Activated CD4-positive, alpha-beta memory T cell treated with anti-CD3 and anti-CD28 coated beads for 36 hours (primary cell): ENCODE measurements at places on chromosomes 13 and 19. TPM values are rescaled to one million over a fixed set of nuclear protein-coding genes. Genes with fewer than 3 reads are reported as not detected.

DNA sequence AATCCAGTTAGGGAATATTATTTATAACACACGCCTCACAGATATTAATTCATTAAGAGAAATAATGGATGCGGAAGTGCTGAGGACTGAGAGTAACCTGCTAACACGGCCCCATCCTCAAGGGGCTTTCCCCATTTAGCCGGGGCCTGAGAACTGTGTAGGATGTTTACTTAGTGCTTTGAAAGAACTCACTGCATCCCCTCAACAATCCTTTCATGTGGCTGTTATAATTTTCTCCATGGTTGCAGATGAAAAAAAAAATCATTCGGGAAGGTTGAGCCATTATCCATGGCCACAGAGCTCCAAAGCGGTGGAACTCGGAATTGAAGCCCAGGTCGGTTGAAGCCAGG is 98.2 kb downstream of the ING1 start:
- no peak for DNase-seq
- peaks cover 8% of the 10 kb centered on the region for H3K4me1 ChIP-seq
- H3K27ac ChIP-seq = no peak overlapping the region
- no peaks in the 10 kb centered on the region for H3K36me3 ChIP-seq
- peaks cover 26% of the 10 kb centered on the region for H3K27me3 ChIP-seq

DNA sequence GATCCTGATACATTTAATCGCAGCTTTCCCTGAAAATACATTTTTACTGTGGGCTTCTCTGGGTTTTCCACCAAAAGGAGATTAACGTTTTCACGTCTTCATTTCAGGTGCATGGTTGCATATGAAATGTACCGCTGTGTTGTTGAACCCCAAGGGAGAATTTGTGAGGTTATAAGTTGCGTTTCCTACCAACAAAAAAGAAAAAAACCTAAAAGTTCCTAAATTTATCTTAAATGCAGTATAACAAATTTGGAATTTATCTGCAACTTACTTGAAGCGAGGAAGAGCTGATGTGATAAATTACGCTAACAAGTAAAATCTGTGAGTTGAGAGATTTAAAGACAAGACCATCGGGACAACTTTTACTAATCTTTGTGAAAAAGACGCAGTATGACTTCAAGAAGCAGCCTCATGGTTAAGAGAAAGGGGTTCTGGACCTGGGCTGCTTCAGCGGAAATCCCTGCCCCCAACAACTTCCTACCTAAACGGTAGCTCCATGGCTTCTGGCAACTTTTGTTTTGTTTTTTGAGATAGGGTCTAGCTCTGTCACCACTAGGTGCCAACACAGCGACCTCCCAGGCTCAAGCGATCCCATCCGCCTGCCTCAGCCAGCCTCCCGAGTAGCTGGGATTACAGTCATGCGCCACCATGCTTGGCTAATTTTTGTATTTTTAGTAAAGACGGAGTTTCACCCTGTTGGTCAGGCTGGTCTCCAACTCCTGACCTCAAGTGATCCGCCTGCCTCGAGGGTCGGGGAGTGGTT is 958 bp upstream of the OBI1 start:
- DNase-seq = peak; percentile 18
- peaks cover 29% of the 10 kb centered on the region for H3K4me1 ChIP-seq
- peaks cover 9% of the 10 kb centered on the region for H3K36me3 ChIP-seq
- H3K4me3 ChIP-seq = peak overlapping the region; percentile 97

- peaks cover 6% of the 10 kb centered on the region for H3K27me3 ChIP-seq
- no peak overlapping the region for H3K27ac ChIP-seq
- H3K4me3 ChIP-seq = no peak overlapping the region
- H3K4me1 ChIP-seq = no peaks in the 10 kb centered on the region
These were observed 36.0 kb downstream of the SPTBN4 start for GRCh38 chr19:40502647-40503319.

Gene PGPEP1
- total RNA-seq = 30.8 TPM

- peaks cover 11% of the 10 kb centered on the region for H3K4me1 ChIP-seq
- H3K27ac ChIP-seq = no peak overlapping the region
- no peak for DNase-seq
- H3K4me3 ChIP-seq = no peak overlapping the region
These were observed 28.6 kb upstream of the MIR17HG start for GRCh38 chr13:91318886-91319285.

Gene APOC4
- not detected for total RNA-seq

GRCh38 chr19:3573162-3573857 is 566 bp downstream of the HMG20B start:
- no peak overlapping the region for H3K27ac ChIP-seq
- peak overlapping the region; percentile 76 for H3K4me3 ChIP-seq
- peaks cover 10% of the 10 kb centered on the region for H3K4me1 ChIP-seq
- DNase-seq = no peak
- H3K36me3 ChIP-seq = peaks cover 13% of the 10 kb centered on the region

Gene SYNE4
- total RNA-seq = 2.0 TPM

- H3K4me3 ChIP-seq = no peak overlapping the region
- DNase-seq = peak; percentile 66
- H3K27ac ChIP-seq = no peak overlapping the region
- H3K27me3 ChIP-seq = peaks cover 51% of the 10 kb centered on the region
These were observed 422 bp upstream of the MTUS2 start for GRCh38 chr13:28819735-28820098.

GRCh38 chr19:43518051-43518450 is 8.9 kb downstream of the ETHE1 start:
- H3K27ac ChIP-seq = no peak overlapping the region
- DNase-seq = no peak
- no peak overlapping the region for H3K4me3 ChIP-seq
- H3K36me3 ChIP-seq = peaks cover 18% of the 10 kb centered on the region

GRCh38 chr13:26325876-26326275 is 71.9 kb downstream of the CDK8 start:
- H3K4me3 ChIP-seq = no peak overlapping the region
- no peaks in the 10 kb centered on the region for H3K27me3 ChIP-seq
- H3K36me3 ChIP-seq = peaks cover 3% of the 10 kb centered on the region
- no peak overlapping the region for H3K27ac ChIP-seq
- H3K4me1 ChIP-seq = peaks cover 58% of the 10 kb centered on the region
- no peak for DNase-seq

DNA sequence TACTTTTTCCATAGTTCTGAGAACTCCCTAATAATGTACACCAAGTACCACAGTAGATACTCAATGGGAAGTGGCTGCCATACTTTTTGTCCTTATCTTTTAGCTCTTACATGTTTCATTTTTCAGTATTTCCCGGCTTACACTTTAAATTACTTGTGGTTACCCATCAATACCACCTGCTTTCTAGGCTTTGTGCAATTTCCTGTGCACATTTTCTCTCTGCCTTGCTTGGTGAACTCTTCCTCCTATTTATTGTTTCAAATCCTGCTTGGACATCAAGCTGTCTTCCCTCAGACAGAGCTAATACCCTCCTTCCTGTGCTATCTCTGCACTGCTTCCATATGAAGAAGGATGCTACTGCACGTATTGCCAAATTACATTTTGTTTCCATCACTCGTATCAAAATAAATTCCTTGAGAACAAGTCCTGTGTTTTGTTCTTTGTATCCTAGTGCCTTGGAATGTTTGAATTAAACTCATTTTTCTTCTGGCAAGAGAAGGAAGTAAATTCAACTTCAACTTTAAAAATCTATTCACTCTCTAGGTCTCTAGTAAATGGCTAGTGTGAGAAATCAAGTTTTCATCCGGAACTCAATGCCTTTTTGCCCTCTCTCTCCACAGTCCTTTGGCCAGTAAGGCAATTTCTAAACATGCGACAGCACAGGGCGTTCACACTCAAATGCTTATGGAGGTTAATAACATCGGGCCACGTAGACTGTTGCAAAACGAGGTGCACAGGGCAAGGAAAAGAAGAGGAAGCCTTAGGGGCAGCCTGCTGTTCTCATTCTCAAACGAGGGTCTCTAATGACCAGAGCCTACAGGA is 5.6 kb downstream of the ZAR1L start:
- no peak overlapping the region for H3K4me3 ChIP-seq
- H3K27ac ChIP-seq = no peak overlapping the region
- no peaks in the 10 kb centered on the region for H3K36me3 ChIP-seq
- peaks cover 10% of the 10 kb centered on the region for H3K4me1 ChIP-seq
- no peaks in the 10 kb centered on the region for H3K27me3 ChIP-seq

- DNase-seq = no peak
- H3K4me3 ChIP-seq = no peak overlapping the region
- H3K27me3 ChIP-seq = peaks cover 2% of the 10 kb centered on the region
- H3K27ac ChIP-seq = no peak overlapping the region
- no peaks in the 10 kb centered on the region for H3K36me3 ChIP-seq
These were observed 19.0 kb upstream of the ACOD1 start for GRCh38 chr13:76929320-76929719.

Gene FCGBP
- total RNA-seq = 3.6 TPM

Gene ZSCAN4
- total RNA-seq = not detected

Gene INAFM1
- 13.7 TPM for total RNA-seq

- peaks cover 65% of the 10 kb centered on the region for H3K27me3 ChIP-seq
- no peak for DNase-seq
These were observed 3.3 kb downstream of the SYCN start for GRCh38 chr19:39200803-39201115.

DNA sequence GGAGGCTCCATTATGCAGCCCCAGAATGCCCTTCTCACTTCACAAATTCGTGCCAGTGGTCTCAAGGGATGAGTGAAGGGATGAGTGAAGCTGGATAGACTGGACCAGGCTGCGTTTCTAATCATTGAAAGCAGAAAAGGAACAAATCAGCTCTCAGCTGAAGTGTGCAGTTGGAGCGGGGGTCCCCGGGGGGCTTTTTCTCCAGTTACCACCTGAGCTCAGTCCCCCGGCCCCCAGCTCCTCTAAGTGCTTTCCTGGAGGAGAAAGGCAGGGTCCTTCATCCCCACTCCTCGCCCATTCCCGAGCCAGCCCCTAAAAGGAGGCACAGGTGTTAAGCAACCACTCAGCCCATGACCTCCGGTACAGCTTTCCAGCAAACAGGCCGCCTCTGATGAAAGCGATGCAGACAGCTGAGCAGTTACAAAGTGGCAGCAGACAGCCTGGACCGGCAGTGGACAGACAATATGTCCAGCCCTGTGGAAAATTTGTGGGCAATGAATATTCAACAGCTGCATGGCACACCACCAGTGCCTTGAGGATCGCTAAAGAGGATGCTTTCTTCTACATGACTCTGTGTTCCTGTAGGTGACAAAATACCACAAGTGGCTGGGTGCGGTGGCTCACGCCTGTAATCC is 110.7 kb upstream of the UBL3 start:
- no peak overlapping the region for H3K27ac ChIP-seq
- H3K36me3 ChIP-seq = no peaks in the 10 kb centered on the region
- H3K4me3 ChIP-seq = no peak overlapping the region

DNA sequence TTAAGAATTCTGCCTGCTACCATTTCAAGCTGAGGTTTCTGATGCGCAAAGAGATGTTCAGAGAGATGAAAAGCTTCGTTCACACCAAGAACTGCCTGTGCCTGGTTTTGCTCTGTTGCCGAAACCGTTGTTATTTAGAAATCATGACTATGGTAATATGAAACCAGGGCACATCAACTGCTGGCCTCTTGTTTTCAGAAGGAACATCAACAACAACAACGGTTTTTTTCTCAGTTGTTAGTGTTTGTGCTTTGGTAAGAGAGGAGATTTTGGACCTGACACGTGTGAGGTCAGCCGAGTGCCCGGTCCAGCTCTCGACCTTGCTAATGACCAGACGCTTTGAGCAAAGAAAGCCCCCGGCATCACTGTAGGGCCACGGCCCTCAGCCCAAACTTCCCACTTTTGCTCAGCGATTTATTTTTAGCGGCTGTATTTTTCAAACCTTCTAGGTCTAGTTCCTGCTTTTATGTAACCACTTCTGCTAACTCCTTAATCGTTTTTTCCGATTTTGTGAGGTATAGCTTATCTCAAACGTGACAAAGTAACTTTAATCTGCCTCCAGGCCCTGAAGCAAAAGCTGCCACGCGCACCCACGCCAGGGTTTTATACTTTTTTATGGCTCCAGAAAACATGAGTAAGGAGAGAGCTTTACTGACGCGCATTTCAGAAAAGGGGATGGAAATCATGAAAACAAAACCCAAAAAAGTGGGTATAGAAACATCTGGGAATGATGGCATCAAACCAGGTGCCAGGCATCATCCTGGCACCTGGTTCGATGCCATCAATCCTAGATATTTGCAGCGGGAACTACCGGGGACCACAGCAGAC is 42.0 kb downstream of the KLF2 start:
- peaks cover 18% of the 10 kb centered on the region for H3K27me3 ChIP-seq
- H3K27ac ChIP-seq = peak overlapping the region; percentile 70
- peaks cover 10% of the 10 kb centered on the region for H3K36me3 ChIP-seq
- DNase-seq = peak; percentile 45
- H3K4me3 ChIP-seq = peak overlapping the region; percentile 55

GRCh38 chr13:94666065-94666464 is 46.3 kb downstream of the SOX21 start:
- no peak for DNase-seq
- H3K27me3 ChIP-seq = peaks cover 22% of the 10 kb centered on the region
- no peak overlapping the region for H3K27ac ChIP-seq
- peaks cover 12% of the 10 kb centered on the region for H3K36me3 ChIP-seq

Gene EFNB2
- not detected for total RNA-seq
